ENCODE measurements at places on chromosomes 2 and 18.

- DNase-seq, result no peak
Observed at GRCh38 chr2:19865151-19865550, 36.6 kb downstream of the TTC32 start.

GRCh38 chr18:46588971-46589660, 67.9 kb downstream of the LOXHD1 start:
- DNase-seq, result no peak

DNA sequence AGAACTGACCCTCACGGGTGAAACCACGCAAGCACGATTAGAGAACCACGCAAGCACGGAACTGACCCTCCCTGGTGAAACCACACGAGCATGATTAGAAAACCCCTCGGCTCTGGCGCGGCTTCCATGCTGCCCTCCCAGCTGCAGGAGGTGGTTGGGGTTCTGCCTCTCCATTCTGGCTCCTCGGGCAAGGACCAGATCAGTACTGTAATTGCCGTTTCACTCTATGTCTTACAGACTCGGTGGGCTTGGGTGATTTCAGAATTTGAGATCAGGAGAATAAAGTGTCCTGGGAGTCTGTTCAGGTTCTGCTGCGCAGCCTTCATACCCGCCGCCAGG, 58.3 kb upstream of the KCNG2 start:
- no peak for DNase-seq

GRCh38 chr2:138329162-138329561, 172.4 kb upstream of the SPOPL start:
- no peak for DNase-seq

DNA sequence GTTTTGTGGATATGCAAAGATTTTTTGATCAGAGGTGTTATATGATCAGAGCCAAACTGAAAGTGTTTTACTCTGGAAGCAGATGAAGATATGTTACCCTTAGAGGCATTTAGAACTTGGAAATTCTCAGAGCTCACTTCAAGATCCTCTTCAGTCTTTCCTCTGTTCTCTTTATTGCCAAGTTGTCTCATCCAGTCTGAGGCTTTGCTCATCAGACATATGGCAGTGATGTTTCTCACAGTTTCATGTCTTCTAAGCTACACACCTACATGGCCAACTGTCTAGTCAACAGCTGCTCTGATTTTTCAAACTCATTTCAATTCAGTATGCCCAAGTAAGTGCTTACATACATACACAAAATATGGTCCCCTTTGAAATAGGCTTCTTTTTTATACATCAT, 1504.3 kb upstream of the PIK3C3 start:
- DNase-seq, result no peak

Data from DMS79 (cell line).